ENCODE measurements at places on chromosomes 13 and 19. TPM values are rescaled to one million over a fixed set of nuclear protein-coding genes. Genes with fewer than 3 reads are reported as not detected.

HSD17B14 gene
- 5.5 TPM for total RNA-seq

LYPD5 gene
- total RNA-seq: 1.9 TPM

ZNF414 gene
- 2.2 TPM for total RNA-seq

TMEM272 gene
- not detected for total RNA-seq

MLLT1 gene
- 3.5 TPM for total RNA-seq

C19orf73 gene
- 0.77 TPM for total RNA-seq

CIC gene
- total RNA-seq: 12.5 TPM

NFIX gene
- 122 TPM for total RNA-seq

MUC16 gene
- not detected for total RNA-seq

FFAR2 gene
- total RNA-seq: not detected

ZNF541 gene
- total RNA-seq: not detected

CFD gene
- 362 TPM for total RNA-seq

PABPC3 gene
- under 0.01 TPM for total RNA-seq

ZNF773 gene
- 15.6 TPM for total RNA-seq

KIR3DL2 gene
- not detected for total RNA-seq

PLK5 gene
- not detected for total RNA-seq

IGFL2 gene
- total RNA-seq: not detected

KLF1 gene
- not detected for total RNA-seq

IRS2 gene
- total RNA-seq: 3.5 TPM

ZNF468 gene
- 19.4 TPM for total RNA-seq

COMMD6 gene
- total RNA-seq: 140 TPM

SERTAD1 gene
- 27.6 TPM for total RNA-seq

ZSCAN4 gene
- not detected for total RNA-seq

SPACA4 gene
- not detected for total RNA-seq

IZUMO1 gene
- total RNA-seq: not detected

APLP1 gene
- total RNA-seq: 11.0 TPM

SOX21 gene
- total RNA-seq: not detected

GFY gene
- not detected for total RNA-seq

FRY gene
- total RNA-seq: 9.2 TPM

TMPRSS9 gene
- not detected for total RNA-seq

MBD3 gene
- 69.3 TPM for total RNA-seq

TMEM150B gene
- not detected for total RNA-seq

CCDC70 gene
- total RNA-seq: not detected

DAPK3 gene
- 105 TPM for total RNA-seq

ING1 gene
- total RNA-seq: 19.3 TPM

All from bronchial smooth muscle cell (primary cell).